ENCODE measurements at places on chromosomes 4 and X.

- DNase-seq, result no peak
Measured at GRCh38 chrX:110175146-110175545, 142.7 kb downstream of the AMMECR1 start.

DNA sequence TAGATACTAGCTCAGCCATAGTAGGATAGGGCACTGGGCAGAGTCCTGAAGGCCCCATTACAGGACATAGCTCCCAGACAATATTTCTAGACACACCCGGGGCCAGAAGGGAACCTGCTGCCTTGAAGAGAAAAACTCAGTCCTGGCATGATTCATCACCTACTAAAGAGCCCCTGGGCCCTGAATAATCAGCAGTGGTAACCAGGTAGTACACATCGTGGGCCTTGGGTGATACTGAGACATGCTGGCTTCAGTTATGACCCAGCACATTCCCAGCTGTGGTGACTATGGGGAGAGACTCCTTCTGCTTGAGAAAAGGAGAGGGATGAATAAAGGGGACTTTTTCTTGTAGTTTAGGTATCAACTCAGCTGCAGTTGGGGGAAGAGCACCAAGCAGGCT is 104.3 kb upstream of the STK26 start:
- peak; percentile 21 for DNase-seq

DNA sequence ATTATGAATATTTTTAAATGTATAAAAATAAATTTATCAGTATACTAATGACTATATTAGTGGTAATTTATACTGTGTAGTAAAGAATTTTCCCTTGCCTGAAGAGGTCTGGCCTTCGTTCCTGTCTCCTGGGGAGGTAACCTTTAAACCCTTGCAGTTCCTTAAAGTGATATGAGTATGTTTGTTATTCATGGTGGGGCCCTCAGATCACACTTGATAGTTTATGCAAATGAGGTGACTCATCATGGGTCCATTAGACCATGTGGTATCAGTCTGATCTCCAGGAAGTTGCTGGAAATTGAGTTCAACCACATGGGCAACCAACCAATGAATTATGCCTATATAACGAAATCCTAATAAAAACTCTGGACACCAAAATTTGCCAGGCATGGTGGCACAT is 904.1 kb downstream of the RPA4 start:
- DNase-seq, result no peak

- no peak for DNase-seq
Measured at GRCh38 chr4:7745301-7745885, 194.3 kb downstream of the AFAP1 start.

DNA sequence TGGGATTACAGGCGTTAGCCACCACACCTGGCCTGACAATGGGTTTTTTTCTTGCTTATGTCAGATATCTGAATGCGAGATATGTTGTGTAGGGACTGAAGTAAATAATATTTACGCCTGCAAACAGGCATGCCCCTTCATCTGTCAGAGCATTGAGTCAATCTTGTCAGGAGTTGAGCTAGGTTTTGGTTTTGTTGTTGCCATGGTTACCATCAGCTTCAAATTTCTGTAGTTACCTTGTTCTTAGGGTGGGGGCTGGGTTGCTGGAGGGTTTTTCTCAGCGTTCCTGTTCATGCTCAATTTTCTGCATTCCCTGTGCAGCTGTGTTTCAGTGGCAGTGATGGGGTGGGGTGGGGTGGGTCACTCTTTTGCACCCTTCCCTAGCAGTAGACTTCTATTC is 14.5 kb downstream of the MRPL1 start:
- DNase-seq, result no peak

DNA sequence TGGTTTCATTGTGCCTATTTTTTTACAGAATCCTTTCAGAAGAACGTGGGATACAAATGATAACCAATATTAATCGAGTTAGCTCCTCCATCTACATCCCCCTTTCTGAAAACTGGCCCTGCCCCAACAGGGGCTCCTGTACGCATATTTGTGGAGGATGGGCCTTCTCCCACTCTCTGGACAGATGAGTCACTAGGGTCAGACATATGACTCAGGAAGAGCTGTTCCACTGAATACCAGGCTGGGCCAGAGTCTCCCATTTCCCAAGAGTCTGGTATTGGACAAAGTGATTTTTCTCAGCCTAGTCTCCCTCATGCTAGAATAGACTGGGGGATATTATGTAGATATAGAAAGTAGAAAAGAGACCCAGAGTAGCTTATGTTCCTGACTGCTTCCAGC is 142.4 kb downstream of the TSPAN5 start:
- no peak for DNase-seq

DNA sequence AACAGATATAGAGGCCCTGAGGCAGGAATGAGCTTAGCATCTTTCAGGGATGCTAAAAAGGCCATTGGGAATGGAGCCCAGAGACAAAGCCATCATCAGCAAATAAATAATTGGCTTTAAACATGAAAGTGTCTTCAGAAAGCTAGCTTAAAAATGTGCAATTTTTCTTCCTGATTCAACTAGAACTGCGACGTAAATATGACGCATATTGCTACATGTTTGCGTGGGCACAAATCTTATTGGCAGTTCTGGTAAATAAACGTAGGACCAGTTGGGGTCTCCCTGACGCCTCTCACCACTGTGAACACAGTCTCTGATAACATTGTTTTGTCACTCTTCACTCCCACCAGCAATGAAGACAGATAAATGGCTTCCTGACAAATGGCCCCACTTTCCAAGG is 97.3 kb upstream of the SRD5A3 start:
- DNase-seq, result no peak

DNA sequence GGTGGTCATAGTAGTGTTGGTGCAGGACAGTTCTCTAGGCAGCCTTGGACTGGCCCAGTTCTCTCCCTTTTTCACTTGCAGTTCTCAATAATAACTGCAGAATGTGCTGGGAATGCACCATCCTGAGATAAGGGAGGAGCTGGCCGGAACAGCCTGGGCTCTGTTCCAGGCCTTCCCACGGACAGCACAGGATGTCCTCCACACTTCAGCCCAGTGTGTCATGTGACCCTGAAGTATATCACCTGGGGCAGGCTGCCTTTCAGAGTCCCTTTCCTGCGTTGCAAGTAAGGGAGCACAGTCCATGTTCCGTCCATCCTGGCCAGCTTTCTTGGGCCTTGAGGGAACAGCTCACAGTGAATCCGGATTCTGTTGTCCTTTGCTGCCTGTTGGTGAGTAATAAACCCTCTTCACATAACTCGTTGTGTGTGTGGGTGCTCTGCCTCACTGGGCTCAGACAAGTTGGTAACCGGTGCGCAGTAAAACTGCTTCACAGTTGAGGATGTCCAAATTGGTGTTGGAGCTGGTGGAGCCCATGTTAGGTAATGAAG is 32.3 kb upstream of the BBS12 start:
- DNase-seq, result peak; percentile 15

DNA sequence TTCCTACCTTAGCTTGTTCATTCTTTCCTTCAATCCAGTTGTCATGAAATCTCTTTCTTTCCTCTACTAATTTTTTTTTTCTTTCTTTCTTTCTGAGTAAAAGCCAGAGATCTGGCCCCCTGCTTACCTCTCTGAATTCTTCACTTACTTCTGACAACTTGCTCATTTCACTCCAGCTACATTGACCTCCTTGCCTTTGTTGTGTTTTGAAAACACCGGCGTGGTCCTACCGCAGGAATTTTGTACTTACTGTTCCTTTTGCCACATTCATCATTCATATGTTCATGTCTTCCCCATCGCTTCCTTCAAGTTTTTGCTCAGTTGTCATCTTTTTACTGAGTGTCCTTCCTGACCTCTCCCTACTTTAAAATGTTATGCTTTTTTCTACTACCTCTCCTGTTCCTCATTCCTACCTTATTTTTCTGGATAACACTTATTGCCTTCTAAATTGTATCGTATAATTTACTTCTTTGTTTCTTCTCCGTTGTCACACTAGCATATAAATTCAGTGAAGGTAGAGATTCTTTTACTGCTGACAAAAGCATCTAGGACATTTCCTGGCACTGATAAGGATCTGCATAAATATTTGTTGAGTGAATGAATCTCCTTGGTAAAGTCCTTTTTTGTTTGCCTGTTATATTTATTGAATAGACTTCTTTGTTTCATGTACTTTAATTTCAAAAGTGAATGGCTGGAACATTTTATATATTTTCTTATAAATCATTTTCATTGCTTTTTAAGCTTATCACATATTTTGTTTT is 74.4 kb downstream of the NFKB1 start:
- DNase-seq, result peak; percentile 43

DNA sequence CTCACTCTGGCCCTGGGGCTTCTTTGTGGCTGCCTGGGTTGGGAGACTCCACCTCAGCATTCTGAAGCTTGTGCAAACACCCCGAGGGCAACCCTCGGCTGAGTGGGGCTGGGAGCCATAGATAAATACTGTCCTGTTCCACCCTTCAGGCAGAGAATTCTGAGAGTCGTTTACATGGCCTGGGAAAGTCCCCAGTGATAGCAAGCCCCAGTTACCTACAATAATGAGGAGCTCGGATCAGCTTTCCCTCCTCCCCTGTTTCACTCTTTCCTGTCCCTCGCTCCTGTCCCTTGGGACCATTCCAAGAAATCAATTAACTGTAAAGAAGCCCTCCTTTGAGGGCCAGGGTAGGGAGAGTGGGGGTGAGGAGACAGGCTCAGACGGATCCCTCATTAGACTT is 31.6 kb upstream of the DDX3X start:
- no peak for DNase-seq

- no peak for DNase-seq
Measured at GRCh38 chrX:54494989-54495813, 833 bp downstream of the FGD1 start.

DNA sequence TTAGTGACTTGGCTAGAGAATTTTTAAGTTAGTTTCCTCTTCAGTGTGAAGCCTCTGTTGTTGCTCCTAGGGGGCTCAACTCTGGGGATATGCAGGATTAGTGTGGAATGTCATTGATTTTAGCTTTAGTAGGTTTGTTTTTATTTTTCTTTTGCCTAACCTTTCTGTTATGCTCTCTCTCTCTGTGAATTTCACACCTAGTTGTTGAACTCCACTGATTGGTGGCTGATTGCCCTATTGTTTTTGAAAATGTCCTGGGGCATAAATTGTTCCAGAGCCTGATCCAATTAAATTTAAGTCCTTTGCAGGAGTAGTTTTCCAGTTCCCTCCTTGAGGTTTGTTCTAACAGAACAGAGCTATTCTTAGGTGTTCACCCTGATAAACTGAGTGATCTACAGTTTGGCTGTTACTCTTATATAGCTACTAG is 393.3 kb upstream of the CTSO start:
- DNase-seq, result no peak

- no peak for DNase-seq
Measured at GRCh38 chr4:122602277-122603142, 18.4 kb downstream of the IL21 start.

- DNase-seq, result no peak
Measured at GRCh38 chrX:100315566-100315965, 94.5 kb downstream of the PCDH19 start.

DNA sequence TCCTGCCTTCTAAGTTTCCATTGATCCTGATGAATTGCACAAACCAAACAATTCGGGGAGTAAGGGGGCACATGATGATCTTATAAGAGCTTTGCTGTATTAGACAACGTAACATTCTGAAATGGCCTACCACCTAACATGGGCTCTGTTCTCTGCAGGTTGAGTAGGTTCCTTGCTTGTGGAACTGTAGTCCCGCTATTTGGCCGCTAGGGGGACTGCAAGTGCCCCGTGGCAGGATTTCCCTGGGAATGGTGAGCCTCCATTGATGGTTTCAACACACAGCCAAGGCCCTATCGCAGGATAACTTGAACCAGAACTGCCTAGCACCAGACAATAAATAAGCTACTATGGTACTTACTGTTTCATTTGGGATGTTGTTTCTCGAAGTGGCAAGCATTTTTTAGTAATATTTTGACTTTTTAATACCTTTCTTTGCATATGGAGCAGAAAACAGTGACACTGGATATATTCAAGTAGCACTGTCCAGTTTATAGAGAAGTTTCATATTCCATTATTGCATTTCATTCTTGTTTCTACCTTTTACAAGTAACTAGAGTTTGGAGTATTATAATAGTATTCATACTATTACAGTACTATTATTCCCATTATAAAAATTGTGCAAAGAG is 11.9 kb downstream of the AR start:
- no peak for DNase-seq

DNA sequence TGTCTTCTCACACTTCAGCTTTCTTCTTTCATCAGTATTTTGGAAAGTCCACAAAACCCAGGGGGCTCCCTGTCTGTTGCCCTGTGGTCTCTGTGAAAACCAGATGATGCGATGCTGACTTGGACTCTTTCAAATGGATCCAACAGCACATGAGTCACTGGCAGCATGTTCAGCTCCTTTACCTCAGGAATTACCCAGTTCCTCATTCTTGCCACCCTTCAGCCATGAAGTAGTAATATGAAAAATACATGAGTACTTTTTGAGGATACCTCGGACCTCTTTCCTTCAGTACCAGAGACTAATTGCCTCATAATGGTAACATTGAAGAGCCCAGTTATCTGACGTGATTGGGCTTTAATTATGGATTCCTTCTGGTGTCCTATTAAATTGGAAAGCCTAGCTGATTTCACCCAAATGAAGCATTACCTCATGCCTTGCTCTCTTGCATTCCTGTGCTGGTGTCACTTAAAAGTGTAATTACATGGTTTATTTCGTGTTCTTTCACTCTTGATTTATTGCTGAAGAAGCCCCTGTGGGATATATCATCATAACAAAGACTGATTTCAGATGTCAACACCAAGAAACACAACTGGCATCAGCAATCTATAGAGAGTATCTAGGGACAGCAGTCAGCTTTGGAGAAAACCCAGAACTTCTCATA is 63.4 kb downstream of the NFKB1 start:
- DNase-seq, result peak; percentile 51

DNA sequence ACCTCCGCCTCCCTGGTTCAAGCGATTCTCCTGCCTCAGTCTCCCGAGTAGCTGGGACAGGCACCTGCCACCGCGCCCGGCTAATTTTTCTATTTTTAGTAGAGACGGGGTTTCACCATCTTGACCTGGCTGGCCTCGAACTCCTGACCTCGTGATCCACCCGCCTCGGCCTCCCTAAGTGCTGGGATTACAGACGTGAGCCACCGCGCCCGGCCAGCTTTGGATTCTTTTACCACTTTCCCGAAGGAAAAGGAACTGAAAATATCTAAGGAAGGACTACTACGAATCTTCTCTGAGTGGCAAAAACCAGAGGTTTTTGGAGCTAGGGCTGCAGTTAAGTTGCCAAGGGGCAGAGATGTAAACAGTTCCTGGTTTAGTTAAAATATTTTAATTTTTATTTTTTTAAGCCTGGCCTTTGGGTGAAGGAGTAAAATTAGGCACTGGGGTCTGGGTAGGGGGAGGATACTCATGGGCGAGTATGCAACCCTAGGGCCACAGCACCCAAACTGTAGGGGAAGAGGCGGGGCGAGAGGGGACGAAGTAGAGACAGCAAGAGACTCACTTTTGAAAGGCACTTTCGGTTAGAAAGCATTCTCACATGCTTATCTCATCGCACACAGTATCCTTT is 525 bp upstream of the CISD2 start:
- DNase-seq, result peak; percentile 41

GRCh38 chrX:145729635-145730034 is 88.0 kb upstream of the SLITRK2 start:
- DNase-seq, result no peak

GRCh38 chr4:7129871-7130620 is 62.2 kb upstream of the GRPEL1 start:
- DNase-seq, result no peak

Measured in activated CD4-positive, alpha-beta memory T cell treated with anti-CD3 and anti-CD28 coated beads for 36 hours (primary cell).